ENCODE measurements at places on chromosomes 5 and 9. TPM values are rescaled to one million over a fixed set of nuclear protein-coding genes. Genes with fewer than 3 reads are reported as not detected.

NTRK2 gene
- 7.7 TPM for total RNA-seq

ELOVL7 gene
- 5.8 TPM for total RNA-seq

SPATA24 gene
- total RNA-seq: 3.5 TPM

INSYN2B gene
- not detected for total RNA-seq

DNA sequence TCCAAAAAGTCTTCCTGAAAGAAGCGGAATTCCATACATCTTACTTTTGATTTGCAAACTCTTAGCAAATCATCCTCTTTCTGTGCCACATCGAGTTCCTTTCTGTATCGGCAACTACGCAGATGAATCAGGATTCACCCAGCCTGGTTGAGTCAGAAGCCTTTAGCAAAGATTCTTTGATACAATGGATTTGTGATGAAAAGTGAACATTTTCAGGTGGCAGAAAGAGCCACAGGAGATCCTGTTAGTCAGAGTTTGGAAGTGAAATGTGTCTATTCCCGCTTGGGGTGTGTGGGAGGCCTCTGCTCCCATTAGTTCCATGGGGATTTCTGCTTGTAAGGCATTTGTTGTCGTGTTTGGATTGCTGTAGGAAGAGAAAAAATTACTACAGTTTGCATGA lies 351.8 kb upstream of the WWC1 start:
- no peak for DNase-seq

DNA sequence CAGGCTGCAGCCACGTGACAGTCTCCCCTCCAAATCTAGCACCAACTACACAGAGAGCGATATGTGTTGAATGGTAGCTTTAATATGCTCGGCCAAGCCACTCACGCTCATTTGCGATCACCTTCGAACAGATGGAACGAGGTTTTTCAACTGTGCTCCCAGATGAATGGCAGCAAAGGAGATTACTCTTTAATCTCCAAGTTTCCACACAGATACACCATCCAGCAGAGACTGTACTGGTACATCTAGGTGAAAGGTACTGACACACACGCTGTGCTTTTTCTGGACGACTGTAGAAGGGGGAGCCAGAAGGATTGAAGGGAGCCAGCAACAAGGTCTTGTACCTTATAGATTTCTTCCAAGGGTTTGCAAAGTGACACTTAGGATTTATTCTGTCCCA lies 263.9 kb downstream of the NR3C1 start:
- no peak for DNase-seq

DNA sequence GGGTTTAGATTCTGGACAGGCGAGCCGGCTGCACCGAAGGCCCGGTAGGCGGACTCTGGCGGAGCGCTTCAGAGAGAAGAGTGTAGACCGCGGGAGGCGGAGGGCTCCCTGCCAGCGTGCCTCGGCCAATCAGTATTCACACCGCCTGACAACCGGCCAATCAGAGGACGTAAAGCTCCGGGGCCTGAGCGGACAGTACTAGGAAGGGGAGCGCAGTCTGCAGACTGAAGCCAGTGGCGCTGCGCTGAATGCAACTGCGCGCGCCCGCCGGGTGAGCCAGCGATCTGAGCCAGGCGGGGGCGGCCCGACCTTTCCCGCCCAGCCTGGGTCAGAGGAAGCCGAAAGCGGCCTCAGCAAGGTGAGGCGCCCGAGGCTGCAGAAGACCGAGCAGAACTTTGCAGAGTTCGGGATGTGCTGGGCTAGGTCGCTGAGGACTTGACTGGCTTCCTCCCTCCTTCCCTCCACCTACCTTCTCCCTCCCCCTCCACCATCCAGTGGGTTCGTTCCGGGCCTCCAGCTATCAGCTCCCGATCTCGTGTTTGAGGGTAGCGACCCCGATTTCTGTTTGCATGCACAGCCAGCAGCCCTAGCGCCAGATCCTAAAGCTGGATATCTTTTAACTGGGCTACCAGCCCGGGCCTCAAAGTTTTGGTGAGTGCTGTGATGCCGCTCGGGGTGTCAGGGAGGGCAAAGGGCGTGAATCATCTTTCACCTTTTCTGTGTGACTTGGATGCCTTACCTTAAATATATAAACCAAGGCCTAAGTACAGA lies at the start of gene DMRT2:
TSS of gene DMRT2 (plus strand) at position 233 of the 771 bp plus-strand sequence. CDS start 1,257 bp downstream, outside the sequence.
- peak; percentile 90 for DNase-seq

DNA sequence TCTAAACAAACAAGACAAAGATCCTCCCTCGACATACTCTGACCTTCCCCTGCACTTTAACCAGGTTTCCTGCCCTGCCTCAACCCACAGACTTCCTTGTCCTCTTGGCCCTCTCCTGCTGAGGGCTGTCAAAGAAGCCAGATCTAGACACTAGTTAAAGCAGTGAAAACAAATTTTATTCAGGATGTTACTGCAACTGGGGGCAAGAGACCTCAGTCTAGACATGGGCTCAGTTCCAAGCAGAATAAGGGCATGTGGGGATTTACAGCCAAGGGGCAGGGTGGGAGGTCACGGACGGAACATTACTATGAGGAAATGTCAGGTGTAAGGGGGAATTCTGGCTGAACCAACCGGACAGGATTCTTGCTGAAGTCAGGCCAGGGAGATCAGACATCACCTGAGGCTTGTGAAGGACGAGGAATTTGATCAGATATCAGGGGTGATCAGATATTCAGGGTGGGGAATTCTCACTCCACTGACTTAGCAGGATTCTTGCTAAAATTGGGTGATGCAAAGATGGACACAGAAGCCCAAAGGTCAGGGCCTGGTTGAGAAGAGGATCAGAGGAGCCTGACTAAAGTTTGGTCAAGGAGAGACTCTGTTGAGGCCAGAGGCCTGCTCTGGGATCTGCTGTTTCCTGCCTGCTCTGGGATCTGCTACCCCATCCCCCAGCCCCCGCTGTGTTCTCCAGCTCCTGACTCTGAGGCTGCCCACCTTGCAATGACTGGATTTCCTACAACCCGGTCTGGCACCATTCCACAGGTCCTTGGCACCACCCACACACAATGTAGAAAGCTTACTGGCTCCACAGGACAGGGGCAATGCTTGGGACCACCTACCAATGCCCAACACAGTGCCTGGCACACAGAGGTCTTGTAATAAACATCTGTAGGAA lies 21.5 kb downstream of the GABBR2 start:
- DNase-seq: no peak

- no peak for DNase-seq
Measured at GRCh38 chr5:135040034-135040332, 6.0 kb upstream of the PITX1 start.

GRCh38 chr5:98482321-98483300 lies 290.9 kb upstream of the RGMB start:
- DNase-seq: no peak

DNA sequence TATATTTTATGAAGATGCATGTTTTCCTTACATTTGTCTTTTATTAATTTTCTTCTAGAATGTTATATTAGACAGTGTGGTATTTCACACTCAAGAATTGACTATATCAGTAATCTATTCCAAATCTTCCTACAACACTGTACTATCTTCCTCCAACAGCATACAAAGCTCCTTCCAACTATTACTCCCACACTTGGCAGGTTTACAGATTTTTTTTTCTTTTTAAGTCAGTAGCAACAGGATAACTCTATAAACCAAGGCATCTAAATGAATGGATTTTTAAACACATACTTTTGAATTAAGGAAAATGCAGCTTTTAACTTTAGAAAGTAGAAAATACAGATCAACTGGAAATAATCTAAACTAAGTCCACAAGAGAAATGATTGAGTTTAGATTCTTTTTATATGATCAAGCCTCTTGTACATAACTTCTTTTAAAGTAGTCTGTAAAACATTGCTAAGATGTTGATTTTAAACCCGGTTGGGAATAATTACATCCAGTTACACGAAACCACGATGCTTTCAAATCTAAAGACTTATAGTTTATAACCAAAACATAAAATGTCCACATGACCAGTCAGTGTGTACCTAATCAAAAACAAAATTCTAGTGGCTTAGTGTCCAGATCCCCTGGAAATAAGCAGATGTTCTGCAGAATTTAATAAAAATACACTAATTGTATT lies 281.6 kb downstream of the ADAMTS6 start:
- DNase-seq: no peak

Data from lower lobe of right lung (tissue), 2 donors.